ENCODE measurements at places on chromosomes 3 and 15.

DNA sequence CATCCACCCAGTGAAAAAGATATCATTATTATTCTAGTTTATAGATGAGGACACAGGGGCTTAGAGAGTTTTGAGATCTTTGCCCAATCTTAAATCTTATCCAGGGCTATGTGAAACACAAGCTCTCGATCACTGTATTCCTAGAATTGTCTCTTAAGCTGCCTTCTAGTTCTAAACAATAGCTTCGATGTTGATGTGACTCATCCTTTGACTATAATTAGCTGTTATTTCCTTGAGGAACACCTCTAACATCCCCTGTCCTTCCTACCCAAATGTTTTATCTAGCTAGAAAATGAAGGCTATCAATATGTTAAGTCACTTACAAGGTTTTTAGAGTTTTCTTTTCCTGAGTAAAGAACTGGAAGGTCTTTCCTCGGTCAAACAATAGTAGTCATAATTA is 83.1 kb upstream of the STAC start:
- no peak for DNase-seq

DNA sequence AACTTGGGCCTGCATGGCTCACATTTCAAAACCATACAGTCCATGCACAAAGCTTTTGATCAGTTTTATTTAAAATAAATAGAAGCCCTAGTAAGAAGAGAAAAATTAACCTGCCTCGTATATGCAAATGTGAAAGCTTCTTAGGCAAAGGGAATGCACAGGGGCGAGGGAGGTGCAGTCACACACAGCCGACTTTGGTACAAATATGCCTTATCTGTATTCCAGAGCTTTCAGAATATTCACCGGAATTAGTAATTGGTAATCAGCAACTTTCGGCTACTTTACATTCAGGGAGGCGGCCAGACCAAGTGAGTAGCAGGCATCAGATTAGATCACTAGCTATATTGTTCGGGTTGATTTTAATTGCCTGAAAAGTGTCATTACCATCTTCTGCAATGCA is 7.5 kb downstream of the CNTN3 start:
- DNase-seq: no peak

GRCh38 chr3:185979721-185980121 is 41.9 kb upstream of the TRA2B start:
- no peak for DNase-seq

DNA sequence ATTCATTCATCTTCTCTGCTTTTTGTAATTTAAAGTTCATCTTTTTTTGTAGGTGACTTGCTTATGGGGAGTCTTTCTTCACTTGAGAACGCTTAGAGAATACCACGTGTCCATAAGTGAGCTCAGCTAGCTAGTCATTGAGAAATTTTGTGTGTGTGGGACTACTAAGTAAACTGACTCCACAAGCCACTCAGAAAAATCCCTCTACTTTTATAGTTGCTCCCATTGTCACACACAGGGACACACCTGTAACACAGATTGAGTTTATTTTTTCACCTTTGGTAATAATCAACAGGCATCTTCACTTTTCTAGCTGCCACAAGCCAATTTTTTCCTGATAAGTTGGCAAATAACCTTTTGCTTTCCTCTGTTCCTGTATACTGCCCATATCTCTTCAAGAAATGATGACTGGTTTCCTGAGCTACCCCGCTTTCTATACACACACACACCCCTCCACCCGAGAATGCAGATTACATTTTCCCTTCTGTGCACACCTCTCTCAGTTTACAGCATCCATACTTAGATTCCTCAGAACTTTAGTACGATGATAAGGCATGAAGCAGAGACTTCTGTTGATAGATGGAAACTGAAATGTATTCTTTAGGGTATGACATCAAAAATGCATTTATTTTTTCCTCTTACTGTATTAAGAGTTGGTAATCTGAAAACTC is 4.6 kb downstream of the TSC22D2 start:
- no peak for DNase-seq
